ENCODE measurements at places on chromosomes 1 and 21.

GRCh38 chr1:88685259-88685620 lies 1.2 kb downstream of the PKN2 start:
- no peak for DNase-seq

GRCh38 chr1:22636927-22637326 lies 499 bp downstream of the C1QA start:
- DNase-seq = no peak

- no peak for DNase-seq
Measured at GRCh38 chr1:174967845-174968705, 31.7 kb upstream of the CACYBP start.

DNA sequence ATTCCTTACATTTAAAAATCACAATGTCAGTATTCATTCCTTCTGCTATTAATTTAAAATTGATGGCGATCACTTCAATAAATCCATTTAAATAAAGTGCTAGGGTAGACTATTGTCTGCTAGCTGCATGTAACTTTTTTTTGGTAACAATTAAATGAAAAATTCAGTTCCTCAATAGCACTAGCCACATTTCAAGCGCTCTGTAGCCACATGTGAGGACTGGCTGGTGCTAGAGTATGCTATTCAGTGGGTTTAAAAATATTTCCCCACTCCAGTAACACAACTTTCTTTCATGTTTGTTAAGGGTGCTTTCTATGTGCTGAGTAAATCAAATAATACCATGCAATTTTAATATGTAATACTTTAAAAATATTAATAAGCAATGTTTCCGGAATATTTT lies 108.2 kb downstream of the LTN1 start:
- DNase-seq = no peak

DNA sequence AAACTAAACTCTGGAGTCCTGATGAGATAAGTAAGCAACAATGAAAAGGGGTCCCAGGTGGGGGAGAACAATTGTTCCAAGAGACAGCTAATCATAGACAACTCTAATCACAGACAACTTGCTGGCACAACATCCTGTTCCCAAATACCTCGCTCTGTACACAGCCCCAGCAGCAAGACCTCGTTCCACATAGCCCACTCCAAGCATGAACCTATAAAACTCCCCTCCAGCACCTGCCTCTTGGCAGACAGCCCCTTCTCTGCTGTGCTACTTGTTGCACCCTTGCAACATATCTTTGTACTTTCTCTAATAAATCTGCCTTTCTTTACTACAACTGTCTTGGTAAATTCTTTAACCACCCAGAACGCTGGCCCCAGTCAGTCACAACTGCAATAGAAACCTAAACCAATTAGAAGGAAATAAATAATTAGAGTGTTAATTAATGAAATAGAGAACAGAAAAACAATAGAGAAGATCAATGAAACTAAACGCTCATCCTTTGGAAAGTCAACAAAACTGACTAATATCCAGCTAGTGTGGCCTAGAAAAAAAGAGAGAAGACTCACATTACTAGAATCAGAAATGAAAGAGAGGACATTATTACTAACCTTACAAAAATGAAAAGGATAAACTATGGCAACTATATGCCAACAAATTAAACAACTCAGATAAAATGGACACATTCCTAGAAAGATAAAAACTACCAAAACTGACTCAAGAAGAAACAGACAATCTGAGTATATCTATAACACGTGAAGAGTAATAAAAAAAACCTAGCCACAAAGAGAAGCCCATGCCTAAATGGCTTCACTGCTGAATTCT lies 36.1 kb downstream of the LRRC40 start:
- no peak for DNase-seq

GRCh38 chr1:15328351-15329103 lies 81.2 kb upstream of the EFHD2 start:
- DNase-seq = no peak

All from activated T-cell treated with anti-CD3 and anti-CD28 coated beads for 1 hour (primary cell).